ENCODE measurements at places on chromosomes 5 and 9. TPM values are rescaled to one million over a fixed set of nuclear protein-coding genes. Genes with fewer than 3 reads are reported as not detected.

Gene ZCCHC10
- 18.5 TPM for total RNA-seq

Gene VLDLR
- 16.3 TPM for total RNA-seq

Gene ADAMTS16
- 1.1 TPM for total RNA-seq

DNA sequence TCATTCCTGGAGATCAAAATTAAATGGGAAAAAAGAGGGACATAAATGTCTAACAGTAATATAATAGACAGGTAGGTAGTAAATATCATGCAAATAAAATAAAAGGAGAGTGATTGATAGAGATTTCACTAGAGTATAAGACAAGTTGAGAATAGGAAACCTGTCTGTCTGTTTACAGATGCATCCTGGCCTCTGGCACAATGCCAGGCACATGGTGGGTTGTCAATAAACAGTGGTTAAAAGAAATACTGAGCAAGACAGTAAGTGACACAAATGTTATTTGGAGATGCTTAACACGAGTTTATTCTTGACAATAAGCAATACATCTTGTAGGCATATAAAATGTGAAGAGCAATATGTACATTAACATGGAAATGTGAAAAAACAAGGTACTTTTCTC is 33.3 kb downstream of the RICTOR start:
- H3K4me1 ChIP-seq: no peaks in the 10 kb centered on the region
- H3K27me3 ChIP-seq: no peaks in the 10 kb centered on the region
- H3K27ac ChIP-seq: no peak overlapping the region
- no peak for DNase-seq
- H3K4me3 ChIP-seq: no peak overlapping the region

- no peak for DNase-seq
- H3K4me3 ChIP-seq: peak overlapping the region; percentile 8
- peaks cover 10% of the 10 kb centered on the region for H3K4me1 ChIP-seq
- H3K36me3 ChIP-seq: no peaks in the 10 kb centered on the region
These were observed 92.5 kb downstream of the SIL1 start for GRCh38 chr5:139105621-139106071.

DNA sequence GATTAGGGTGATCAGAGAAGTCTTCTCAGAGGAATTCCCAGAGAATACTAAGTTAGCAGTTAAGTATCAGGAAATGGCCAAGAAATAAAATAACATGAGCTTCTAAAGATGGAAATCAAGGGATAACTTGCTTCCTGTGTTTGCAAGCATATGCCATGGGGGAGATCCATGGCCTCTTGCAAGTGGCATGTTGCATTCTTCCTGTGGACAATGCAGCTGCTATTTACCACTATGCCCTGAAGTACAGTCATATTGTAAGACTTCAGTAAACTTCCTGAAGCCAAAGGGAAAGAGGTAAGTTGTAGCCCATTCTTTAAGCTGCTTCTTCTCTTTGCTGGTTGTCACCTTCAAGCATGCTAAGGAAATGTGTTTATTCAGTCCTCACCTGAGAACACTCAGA is 154.7 kb upstream of the RUSC2 start:
- DNase-seq: no peak
- no peak overlapping the region for H3K27ac ChIP-seq
- no peaks in the 10 kb centered on the region for H3K27me3 ChIP-seq
- peaks cover 28% of the 10 kb centered on the region for H3K36me3 ChIP-seq

GRCh38 chr9:124502711-124503702 is 4.2 kb downstream of the NR5A1 start:
- peaks cover 4% of the 10 kb centered on the region for H3K4me1 ChIP-seq
- no peak overlapping the region for H3K27ac ChIP-seq

DNA sequence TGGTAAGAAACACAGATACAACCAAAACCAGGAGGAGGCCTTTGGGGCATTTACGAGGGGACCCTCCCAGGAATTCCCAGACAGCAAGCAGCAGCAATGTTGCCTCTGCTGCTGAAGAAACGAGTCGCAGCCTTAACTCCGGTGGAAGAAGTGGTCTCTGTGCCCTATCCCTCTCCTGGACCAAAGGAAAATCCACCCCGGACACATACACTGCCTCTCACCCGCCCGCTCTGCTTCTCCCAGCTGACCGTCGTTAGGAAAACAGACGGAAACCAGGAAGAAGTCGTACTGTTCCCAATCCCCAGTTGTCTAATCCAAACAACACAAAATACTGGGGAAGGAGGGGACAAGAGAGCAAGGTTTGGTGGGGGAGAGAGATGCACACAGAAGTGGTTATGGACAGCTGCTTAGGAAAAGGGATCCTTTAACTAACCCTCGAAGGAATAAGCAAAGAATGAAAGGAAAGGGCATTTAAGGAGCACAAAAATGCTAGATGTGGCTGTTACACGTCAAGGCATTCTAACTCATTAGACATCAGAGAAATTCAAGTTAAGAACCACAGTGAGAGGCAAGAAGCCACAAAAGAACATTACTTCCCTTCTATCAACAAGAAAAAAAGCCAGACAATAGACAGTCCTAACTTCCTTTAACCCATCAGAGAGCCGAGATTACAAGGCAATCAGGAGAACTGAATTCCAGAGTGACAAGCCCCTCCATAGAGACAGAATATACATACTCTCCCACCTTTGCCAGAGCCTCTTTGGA is 71.9 kb downstream of the ACTL7B start:
- no peak overlapping the region for H3K4me3 ChIP-seq
- DNase-seq: no peak
- no peaks in the 10 kb centered on the region for H3K4me1 ChIP-seq

- H3K27me3 ChIP-seq: no peaks in the 10 kb centered on the region
- peak; percentile 95 for DNase-seq
- H3K36me3 ChIP-seq: no peaks in the 10 kb centered on the region
These were observed 156.3 kb upstream of the IER5L start for GRCh38 chr9:129334105-129334935.

GRCh38 chr9:37936965-37937364 is 33.0 kb upstream of the SLC25A51 start:
- H3K27ac ChIP-seq: no peak overlapping the region
- H3K27me3 ChIP-seq: no peaks in the 10 kb centered on the region
- no peak overlapping the region for H3K4me3 ChIP-seq
- H3K36me3 ChIP-seq: no peaks in the 10 kb centered on the region
- H3K4me1 ChIP-seq: peaks cover 28% of the 10 kb centered on the region

- H3K4me1 ChIP-seq: peaks cover 8% of the 10 kb centered on the region
- H3K27ac ChIP-seq: no peak overlapping the region
- no peaks in the 10 kb centered on the region for H3K36me3 ChIP-seq
These were observed 167.5 kb downstream of the SYK start for GRCh38 chr9:90969021-90969675.

DNA sequence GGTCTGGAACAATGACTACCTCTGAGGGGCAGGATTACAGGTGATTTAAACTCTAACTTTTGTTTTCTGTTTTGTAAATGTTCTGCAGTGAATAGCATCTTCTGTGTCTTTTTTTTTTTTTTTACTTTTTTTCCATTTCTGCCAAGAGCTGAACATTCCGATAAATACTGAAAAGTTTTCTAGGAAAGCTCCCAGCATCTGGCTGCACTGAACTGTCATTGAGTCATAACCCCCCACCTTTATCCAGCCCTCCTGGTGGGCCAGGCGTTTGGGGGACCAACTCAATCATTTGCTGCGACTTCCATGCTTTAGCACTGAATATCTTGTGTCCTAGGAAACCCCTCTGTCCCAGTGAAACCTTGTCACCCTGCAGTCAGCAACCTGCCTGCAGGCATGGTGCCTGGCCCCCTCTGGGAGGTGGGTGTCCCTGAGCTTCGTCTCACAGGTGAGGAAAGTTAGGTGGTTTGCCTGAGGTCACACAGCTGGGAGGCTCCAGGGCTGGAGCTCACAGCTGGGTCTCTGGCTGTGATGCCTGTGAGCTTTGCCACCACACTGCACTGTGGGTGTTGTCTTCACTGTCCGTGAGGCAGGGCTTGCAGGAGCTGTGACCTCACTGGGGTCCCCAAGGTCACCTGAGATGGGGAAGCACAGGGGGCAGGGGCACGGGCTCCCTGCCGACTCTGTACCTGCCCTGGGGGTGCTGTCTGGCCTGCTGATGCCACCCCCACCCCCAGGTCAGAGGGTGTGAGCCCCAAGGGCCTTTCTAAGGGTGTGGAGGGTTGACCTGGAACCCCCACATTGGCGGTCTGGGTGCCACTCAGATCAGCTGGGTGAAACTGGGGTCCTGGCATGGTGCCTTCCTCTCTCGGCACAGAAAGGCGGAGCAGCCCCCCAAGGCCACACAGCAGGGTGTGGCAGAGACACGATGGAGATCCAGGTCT is 14.1 kb downstream of the PLPP7 start:
- DNase-seq: no peak
- H3K27me3 ChIP-seq: no peaks in the 10 kb centered on the region
- H3K36me3 ChIP-seq: no peaks in the 10 kb centered on the region
- H3K4me3 ChIP-seq: no peak overlapping the region
- no peaks in the 10 kb centered on the region for H3K4me1 ChIP-seq

All from lower lobe of right lung (tissue), 2 donors.